ENCODE measurements at places on chromosomes 7 and 10.

GRCh38 chr7:48011323-48011722 lies 17.6 kb downstream of the SUN3 start:
- no peak for DNase-seq

DNA sequence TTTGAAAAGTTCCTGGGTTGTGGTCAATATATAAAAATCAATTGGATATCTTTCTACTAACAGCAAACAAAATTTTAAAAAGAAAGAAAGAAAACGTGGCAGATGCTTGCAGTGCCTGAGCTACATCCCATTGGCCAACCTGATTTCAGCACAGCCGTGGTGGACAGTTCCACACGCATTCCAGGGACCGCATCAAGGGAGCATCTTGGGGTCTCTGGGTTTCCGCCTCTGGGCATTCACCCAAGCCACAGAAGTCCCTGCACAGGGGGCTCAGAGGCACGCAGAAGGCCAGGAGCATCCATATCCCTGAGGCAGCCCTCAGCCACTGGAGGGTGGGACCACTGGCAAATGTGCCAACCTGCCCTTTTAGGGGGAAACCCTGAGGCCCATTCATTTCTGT lies 254.5 kb upstream of the RNF32 start:
- no peak for DNase-seq

DNA sequence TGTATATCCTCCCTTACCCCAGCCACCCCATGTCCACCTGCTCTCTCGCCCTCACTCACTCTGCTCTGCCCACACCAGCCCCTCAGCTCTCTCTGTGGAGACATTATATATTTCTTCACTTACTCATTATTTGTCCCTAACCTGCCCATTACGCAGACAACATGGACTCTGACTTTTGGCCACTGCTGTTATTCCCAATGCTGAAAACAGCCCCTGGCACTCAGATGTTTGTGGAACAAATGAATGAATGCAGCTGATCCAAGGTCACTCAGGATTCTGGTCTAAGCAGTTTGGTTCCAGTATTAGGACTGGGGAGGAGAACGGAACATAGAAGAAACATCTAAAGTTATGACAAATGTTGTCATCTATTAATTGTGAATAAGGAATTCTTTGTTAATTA lies 26.7 kb downstream of the GNA12 start:
- no peak for DNase-seq

DNA sequence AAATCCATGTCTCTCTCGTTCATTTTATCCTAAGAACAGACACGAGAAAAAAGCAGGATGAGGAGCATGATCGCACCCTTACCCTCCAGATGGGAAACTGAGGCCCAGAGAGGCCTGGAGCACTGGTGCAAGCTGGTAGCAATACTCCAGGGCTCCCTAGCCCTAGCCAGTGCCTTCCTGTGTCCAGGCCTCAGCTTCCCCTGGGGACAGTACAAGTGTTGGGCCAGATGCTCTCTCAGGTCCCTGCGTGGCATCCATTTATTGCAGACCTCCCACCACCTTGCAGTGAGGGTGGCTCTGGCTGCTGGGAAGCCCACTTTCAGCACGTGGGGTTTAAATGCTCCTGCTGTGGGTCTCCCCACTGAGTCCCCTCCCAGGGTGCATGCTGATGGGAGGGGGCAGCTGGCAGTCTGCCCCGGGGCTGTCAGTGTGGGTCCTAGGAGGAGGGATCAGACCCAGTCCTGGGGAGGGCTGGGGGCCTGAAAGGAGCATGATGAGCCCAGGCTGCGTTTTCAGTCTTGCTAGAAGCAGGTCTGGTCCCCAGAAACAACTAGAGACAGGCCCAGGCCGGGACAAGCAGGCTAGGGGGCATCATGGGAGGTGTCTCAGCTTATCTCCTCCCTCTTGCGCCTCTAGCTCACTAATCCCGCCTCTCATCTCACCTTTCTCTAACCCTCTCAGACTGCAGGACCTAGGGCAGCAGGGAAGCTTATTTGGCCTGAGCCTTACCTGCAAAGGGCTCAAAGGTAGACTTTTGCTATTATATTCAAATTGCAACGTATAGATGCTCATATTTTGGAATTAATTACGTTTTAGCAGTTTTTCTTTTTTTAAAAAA lies 662 bp upstream of the PPIF start:
- DNase-seq, result no peak

- no peak for DNase-seq
Observed at GRCh38 chr10:115727129-115727528, 545.9 kb downstream of the GFRA1 start.

GRCh38 chr7:66720561-66720960 lies 20.0 kb upstream of the RABGEF1 start:
- DNase-seq, result no peak

GRCh38 chr10:130869179-130869841 lies 442.2 kb downstream of the TCERG1L start:
- no peak for DNase-seq

DNA sequence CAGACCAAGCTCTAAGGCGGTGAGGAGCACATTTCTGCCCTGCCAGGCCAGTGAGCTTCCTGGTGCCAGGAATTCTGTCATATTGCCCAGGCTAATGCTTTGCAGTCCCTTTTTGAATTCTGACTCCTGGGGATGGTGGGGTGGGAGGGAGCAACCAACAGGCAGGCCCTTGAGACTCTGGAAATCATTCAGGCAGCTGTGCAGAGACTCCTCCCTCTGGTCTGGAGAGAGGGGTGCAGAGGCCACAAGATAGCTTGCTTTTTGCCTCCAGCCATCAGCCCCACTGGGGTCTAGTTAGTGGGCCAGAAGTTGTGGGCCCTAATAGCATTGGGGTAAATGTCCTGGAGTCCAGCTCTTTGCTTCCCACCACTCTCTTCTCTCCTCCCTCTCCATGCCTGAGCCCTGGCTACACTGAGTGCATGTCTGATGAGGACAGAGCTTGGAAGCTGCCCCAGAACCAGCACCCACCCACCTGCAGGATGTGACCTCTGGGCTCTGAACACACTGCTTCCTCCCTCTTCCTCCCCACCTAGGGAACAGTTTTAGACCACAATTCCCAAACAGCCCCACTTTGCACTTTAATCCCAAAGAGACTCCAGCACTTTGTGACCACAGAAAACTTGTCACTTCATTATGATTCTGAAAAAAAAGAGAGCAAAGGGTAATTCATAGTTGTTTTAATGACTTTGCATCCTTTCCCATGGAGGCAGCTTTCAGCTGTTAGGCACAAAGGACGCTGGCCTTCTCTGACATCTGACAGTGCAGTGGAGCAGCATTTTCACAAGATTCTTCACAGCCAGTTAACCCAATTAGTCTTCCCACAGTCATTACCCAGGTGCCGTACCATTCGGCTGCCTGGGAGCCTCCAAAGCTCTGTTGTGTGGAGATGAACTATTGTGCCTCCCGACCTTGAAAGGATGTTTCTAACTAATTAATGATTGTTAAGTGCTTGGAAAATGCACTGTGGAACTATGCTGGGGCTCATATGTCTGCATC lies 262.5 kb downstream of the TRIL start:
- DNase-seq, result no peak

DNA sequence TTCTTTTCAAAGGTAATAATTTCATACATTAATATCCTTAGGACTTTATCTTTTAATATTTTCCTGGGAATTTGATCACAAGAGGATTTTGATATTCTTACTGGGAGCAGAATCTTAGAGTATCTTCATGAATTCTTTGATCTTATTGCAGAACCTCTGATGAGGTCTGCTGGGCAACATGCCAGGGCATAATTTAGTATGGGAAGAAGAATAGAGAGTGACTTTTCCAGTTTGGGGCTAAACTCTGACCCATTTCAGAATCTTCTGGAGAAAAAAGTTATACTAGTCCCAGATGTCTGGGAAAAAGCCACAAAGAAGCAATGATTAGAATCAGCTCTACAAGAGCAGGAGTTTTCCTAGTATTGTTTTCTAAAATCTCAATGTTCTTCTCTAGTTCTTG lies 28.0 kb upstream of the RSU1 start:
- DNase-seq, result no peak

GRCh38 chr10:107139237-107139636 lies 25.3 kb downstream of the SORCS1 start:
- DNase-seq, result no peak

DNA sequence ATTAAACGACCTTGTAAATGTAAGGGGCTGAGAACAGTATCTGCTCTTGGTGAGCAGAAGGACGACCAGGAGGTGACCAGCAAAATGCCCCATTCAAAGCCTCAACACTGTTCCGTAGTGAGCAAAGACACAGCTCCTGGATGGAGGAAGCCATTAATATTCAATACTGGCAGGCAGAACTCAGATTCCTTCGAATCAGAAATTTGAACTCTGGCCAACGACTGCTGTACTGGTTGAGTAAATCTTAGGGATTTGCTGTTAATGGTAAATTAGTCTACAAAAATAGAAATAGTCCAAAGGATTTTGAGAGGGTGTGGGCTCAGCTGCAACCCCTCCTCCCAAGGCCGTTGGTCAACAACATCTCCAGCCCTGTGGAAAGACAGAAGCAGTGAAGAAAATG lies 130.5 kb upstream of the PFKP start:
- DNase-seq, result no peak

DNA sequence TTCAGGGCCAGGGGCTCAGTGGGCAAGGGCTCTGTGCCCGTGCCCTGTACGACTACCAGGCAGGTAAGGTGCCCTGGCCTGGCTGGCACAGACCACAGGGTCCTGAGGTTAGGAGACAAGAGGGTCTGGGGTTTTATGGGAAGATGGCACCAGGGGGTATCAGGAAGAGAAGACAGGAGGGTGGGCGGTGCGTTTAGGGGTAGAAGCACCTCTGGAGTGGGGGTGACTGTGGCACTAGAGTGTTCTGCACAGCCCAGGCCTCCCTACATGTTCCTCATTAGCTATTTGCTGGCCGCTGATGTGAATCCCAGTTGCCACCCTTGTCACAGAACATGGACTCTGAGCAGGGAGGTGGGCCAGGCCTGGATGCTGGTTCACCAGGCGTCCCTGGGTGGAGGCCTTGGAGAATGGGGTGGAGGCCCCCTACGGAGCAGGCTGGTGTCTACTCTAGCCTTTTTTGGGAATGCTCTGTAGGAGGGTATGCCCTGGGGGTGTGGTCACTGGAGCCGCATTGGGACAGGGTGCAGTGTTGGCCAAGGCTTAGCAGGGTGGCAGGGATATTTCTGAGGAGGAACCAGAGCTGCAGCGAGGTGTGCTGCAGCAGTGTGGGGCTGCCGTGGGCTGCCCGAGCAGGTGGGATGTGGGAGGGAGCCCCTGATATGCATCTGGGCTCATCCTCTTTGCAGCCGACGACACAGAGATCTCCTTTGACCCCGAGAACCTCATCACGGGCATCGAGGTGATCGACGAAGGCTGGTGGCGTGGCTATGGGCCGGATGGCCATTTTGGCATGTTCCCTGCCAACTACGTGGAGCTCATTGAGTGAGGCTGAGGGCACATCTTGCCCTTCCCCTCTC lies 5.0 kb downstream of the PGAM2 start:
- no peak for DNase-seq

DNA sequence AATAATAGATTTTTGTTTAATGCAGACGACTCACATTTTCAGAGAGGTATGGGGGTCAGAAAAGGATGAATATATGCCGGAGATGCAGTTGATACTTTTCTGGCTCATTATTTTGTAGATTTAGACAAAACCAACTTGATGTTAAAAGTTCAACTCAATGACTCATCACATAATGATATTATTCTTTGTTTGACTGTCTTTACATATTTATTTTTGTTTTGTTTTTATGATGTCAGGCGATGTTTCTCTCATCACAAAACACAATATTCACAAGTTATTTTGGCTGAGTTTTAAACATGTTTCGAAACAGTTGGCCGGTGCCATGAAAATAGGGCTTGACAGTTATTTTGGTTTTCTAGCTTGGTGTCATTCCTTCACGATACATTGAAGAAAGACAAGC lies 1.3 kb downstream of the GJD4 start:
- no peak for DNase-seq

All from NCI-H187 treated with DMSO at 0.1 percent for 48 hours (cell line).